Activated T-cell treated with anti-CD3 and anti-CD28 coated beads for 4 hours (primary cell): ENCODE measurements at places on chromosomes 16 and 17.

GRCh38 chr16:67021321-67021720 lies 7.6 kb upstream of the CBFB start:
- DNase-seq: no peak

DNA sequence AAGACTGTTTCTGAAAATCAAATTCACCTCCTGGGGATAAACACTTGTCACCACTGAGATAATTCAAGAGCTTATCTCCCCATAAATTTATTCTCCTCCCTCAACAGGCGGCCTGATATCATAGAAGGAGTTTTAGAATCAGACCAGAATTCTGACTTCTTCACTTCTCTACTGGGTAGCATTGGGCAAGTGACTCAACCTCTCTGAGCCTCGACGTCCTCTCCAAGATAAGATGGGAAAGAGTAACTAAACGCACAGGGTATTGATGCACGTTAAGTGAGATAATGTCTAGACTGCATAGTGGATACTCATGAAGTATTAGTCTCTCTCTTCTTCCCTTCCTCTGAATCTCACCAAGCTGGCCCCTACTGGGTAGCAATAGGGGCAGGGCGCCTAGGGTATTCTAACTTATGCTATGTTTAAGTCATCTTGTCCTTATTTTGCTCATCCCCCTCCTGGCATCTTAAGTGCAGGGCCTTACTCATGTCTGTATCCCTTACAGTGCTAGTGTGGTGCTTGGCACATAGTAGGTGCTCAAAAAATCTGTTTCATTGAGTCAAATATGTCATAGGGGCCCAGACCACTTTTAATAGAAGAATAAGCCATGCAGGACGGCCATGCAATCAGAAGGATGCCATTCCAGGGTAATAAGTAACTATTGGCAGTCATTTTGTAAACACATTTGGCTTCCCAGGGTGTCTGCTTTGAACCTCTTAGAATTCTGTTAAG lies 476.4 kb upstream of the CCL2 start:
- DNase-seq: no peak

DNA sequence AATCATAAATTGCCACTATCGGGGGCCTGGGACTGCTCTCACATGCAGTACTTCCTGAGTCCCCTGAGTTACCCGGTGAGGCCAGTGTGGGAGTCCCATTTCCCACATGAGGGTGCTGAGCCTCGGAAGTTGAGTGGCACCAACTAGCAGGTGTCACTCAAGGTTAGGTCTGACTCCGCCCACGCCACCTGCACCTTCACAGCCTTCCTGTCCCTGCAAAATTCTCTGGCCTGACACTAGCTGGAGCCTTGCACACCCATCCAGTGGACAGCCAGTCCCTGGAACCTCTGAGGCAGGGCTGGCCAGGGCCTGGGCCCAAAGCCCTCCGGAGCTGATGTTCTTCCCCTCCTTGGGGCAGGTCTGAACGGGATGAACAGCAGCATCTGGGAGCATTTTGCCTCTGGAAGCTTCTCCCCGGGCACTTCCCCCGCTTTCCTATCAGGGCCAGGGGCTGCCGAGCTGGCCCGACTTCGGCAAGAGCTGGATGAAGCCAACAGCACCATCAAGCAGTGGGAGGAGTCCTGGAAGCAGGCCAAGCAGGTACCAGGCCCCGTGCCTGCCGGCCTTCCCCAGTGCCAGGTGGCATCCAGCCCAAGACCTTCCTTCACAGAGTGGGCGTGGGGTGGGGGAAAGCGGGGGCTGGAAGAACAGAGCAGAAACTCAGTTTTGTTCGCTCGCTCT lies 21.9 kb downstream of the UNC13D start:
- no peak for DNase-seq

DNA sequence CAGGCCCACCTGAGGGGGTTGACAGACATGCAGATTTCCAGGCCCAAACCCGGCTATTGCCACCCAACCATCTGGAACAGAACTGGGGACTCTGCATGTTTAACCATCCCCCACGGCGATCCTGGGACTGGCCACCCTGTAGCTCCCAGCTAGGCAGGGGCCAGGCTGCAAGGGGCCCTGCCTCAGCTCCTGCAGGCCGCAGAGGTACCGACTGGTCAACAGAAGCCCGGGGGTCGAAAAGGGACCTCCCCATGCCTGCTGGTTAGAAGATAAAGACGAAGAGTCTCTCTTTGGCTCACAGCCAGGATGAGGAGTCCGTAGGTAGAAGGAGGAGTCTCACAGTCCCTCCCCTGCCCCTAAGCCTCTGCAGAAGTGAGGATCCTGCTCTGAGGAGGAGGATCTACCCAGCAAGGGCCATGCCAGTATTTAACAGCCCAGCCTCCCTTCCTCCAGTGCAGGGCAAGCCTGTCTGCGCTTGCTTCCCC lies 223.4 kb upstream of the TNRC6C start:
- no peak for DNase-seq

DNA sequence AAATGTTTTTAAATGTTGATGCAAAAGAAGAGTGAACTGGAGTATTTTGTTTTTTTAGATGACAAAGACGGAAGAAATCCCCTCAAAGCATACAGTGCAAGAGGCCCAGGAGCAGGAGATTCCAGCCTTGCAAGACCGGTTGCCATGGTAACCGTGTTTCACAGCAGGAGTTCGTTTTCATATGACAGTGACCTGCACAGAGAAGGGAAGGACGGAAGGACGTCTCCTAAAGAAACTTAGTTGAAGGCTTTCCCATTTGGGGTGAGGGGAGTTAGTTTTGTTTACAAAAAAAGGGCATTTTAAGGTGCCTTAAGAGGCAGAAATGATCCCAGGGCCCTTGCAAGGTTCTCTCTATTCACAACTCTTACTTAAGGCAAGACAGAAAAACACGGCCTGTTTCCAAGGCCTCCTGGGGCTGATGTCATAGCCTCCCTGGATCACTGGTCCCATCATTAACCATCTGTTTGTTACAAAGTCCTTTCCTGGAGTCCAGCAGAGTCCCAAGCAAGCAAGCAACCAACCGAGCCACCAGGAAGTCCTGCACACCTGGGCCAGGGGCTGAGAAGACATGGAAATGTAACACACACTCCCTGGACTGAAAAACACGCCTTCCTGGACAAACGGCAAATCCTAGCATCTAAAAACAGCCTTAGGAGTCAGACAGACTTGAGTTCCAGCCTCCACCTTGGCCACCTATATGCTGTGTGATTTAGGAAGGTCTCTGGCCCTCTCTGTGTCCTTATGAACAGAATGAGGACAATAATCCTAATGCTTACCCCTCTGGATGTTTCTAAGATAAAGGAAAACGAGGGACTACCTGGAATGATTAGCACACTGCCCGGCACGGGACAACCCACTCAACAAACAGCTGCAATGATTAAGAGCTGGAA lies 30.3 kb upstream of the RPH3AL start:
- no peak for DNase-seq

- DNase-seq: no peak
Observed at GRCh38 chr17:11598274-11599221, at the start of gene DNAH9. DNAH9 (plus strand) TSS chr17:11598470; CDS start chr17:11598499, 29 bp downstream.
